ENCODE measurements at places on chromosomes 2 and 18.

DNA sequence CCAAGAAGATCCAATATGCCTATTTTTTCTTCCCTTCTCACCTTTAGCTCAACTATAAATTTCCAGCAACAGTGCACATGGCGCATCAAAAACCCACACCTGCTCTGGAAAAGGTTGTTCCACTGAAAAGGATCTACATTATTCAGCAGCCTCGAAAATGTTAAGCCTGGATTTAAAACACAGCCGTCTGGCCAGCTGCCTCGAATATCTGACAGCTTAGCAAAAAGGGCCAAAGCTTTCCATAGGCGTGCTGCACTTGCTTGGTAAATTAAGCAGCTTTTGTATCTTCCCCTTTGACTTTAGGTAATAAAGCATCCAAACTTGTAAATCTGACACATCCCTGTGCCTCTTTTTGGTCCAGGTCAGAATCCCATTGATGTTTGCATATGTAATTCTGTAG lies 20.5 kb downstream of the DAPL1 start:
- DNase-seq: peak; percentile 34

- no peak for DNase-seq
These were observed 1.9 kb upstream of the ITSN2 start for GRCh38 chr2:24362253-24362652.

DNA sequence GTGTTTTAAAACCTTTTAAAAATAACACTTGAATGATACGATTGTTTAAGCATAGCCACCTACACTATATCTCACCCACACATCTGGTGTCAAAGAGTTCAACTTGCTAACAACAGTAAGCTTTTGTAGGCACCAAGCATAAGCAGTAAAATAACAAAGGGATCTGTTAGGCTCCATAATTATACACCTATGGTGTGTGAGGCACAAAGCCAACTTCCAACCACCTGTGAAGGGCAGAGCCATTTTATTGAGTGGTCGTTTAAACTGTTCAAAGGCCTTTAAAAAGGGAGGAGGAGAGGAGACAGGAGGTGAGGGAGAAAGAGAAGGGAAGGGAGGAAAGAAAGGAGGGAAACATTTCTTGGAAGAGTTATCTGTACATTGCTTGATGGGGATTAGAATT lies 27.9 kb downstream of the NEMP2 start:
- no peak for DNase-seq

DNA sequence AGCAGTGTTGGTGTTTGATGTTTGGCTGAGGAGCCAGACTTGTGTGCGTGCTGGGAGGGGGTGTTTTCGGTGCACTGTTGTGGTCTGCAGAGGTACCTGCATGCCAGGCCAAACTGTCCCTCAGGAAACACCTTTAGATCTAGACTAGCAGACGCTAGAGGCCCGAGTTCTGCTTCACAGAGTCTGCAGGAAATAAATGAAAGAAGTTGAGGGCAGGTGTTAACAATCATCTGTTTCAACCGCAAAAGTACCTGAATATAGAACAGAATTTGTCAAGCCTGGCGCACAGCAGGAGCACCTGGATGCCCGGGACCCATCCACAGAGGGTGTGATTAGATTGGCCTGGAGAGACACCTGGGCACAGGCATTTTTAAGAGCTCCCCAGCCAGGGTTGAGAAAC lies 40.5 kb upstream of the REL start:
- no peak for DNase-seq

DNA sequence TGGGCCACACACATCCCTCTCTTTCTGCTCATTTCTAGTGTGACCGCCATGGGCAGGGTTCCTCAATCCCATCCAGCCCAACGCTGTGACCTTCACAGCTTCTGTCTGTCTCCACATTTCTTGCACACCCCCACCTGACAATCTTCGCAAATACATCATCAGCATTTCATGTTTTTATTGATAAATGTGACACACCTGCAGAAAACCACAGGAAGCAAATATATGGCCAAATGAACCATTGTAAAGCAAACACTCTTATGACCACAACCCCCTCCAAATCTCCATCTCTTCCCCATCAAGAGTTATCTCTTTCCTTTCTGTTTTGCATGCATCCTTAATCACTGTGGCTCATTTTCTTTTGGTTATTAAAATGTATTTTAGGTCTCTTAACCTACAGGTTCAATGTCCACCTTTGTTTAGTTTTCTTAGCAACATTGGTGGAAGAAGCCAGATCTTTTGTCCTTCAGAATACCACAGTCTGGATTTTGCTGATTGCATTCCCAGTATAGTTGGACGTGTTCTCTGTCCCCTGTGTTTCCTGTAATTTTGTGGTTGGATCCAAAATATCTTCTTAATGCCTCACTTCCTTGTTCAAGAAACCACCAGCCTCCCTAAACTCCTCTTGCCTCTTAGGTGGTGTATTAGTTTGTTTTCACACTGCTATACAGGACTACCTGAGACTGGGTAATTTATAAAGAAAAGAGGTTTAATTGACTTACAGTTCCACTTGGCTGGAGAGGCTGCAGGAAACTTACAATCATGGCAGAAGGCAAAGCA lies 9.8 kb upstream of the NCK2 start:
- DNase-seq: no peak

- no peak for DNase-seq
These were observed 28.8 kb upstream of the EFEMP1 start for GRCh38 chr2:55952415-55952814.

DNA sequence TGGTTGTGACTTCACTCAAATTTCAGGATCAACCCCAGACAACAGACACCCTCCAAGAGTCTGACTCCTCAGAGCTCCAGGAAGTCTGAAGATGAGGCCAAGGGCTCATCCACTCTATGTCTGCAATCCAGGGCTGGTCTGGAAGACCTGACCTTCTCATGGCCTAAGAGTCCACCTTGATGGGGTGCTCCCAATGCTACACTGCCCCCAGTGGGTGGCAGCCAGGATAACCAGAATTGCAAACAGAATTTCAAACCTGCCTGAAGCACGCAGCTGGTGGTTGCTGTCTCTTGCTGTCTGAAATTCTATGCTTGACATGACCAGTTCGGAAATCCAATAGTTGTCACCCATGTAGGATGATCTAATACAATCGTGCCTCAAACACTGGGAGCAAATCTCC lies 96.0 kb downstream of the UXS1 start:
- no peak for DNase-seq

GRCh38 chr2:62744603-62745002 lies 39.1 kb downstream of the EHBP1 start:
- DNase-seq: no peak
